Stimulated activated CD4-positive, alpha-beta T cell treated with anti-CD3 and anti-CD28 coated beads, Interleukin-4, amount 100 ng/mL, for 24 hours (primary cell): ENCODE measurements at places on chromosomes 5 and 9.

GRCh38 chr5:118270526-118270925, 717.8 kb downstream of the DTWD2 start:
- no peak for DNase-seq

DNA sequence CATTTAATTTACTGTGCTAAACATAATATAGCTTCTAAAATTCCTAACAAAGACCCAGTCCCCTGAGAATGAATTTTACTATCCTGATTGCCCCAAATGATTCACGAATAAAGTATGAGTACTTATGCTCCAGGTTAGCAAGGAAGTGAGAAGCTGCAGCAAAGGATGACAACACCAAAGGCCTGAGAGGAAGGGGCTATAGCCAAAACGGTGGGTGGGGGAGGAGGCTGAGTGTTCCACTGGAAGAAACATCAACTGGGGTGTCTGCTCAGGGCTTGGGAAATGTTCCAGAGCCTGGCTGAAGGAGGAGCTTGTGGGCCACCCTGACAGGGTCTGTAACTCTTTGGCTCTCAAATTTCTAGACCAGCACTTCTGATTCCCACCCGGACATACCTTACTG, 157.3 kb downstream of the ADAMTS12 start:
- DNase-seq, result no peak

GRCh38 chr5:87079219-87079618, 188.5 kb upstream of the RASA1 start:
- DNase-seq, result no peak

GRCh38 chr5:122192497-122193496, 63.5 kb downstream of the ZNF474 start:
- no peak for DNase-seq

- DNase-seq, result no peak
Observed at GRCh38 chr5:108629779-108630528, 117.7 kb upstream of the FER start.

DNA sequence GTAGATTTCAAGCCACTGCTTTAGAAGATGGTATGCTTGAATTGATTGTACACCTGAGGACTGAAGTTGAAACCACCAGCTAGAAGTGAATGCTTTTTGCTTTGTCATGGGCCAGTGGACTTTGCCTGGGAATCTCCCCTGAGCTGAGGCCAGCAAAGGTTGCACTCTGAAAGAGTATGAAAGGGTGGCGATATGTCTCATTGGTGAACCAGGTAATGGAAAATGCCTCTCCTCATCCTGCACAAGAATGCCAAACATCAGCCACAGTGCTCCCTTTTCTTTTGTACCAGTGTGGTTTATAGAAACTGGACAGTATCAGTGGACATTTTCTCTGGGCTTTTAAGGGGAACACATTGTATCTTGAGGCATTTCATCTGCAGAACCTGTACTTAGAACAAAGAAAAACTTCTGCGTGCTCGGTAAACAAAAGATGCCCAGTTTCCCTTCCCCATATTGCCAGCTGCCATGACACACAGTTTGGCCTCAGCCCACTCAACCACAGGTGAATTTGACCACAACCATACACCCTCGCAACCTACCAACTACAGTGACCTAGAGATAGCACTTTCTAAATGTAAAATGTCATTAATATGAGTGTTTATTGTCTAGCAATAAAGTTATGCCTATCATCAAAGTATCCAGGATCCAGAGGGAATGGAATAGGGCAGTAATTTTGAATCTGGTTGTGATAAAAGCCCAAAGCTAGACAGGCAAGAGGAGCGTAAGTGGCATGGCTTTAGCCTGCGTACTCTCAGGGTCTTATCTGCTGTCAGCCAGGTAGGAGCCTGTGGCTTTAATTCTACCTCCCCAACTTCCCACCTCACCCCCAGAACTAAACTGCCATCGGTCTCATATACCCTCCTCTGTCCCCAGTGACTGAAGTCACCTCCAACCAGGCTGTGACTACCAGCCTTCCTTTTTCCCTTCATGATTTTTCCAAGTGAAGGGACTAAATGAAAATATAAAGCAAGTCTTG, 79.5 kb upstream of the LHFPL2 start:
- DNase-seq, result no peak

- no peak for DNase-seq
Observed at GRCh38 chr5:115507681-115508080, 36.9 kb downstream of the FEM1C start.

DNA sequence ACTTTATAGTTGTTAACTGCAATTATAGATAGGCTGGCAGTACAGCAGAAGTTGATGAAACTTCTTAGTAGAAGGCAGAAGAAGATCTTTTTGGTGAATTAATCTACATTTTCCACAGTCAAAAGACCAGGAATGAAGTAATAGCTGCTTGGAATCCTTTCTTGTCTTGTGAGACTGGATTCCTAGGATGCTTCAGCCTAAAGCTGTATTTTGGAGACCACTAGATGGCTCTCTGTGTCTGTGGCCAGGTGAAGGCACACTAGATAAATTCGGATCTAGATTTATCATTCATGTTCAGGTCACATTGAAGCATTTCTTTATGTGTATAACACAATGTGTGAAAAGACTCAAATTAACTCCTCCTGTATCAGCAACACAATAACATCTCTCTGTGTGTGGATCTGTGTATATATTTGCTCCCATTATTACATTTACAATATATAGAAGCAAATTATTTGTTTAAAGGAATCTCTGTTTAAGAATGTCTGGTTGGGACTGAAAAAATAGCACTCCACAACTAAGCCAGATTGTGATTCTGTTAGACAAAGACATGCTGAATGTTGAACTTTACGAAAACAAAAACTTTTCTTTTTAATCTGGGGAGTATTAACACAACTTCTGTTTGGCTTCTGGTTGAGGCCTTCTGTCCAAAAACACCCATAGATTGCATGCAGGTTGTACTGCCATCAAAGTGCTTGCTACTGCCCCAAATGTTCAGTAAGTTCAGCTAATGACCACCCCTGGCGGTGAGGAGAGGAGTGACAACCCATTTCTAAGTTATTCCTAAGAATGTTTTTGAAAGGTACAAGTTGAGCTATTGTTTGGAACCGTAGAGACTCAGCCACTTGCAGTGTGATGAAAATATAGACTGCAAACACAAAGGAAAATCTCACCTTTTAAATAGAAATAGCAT, 10.6 kb downstream of the GRIN3A start:
- DNase-seq, result peak; percentile 6

- no peak for DNase-seq
Observed at GRCh38 chr5:72511366-72511765, 4.2 kb upstream of the ZNF366 start.

GRCh38 chr9:130024597-130024994, 18.4 kb downstream of the FNBP1 start:
- no peak for DNase-seq
